ENCODE measurements at places on chromosomes 4 and X. TPM values are rescaled to one million over a fixed set of nuclear protein-coding genes. Genes with fewer than 3 reads are reported as not detected.

CXorf65 gene
- total RNA-seq = not detected

XAGE2 gene
- not detected for total RNA-seq

NAAA gene
- total RNA-seq = 20.1 TPM

TLR1 gene
- total RNA-seq = 6.5 TPM

TLL1 gene
- total RNA-seq = 2.2 TPM

GAGE13 gene
- not detected for total RNA-seq

SOX3 gene
- not detected for total RNA-seq

MGAT4D gene
- not detected for total RNA-seq

BEX4 gene
- 20.6 TPM for total RNA-seq

CYSLTR1 gene
- not detected for total RNA-seq

PAGE4 gene
- total RNA-seq = not detected

DNA sequence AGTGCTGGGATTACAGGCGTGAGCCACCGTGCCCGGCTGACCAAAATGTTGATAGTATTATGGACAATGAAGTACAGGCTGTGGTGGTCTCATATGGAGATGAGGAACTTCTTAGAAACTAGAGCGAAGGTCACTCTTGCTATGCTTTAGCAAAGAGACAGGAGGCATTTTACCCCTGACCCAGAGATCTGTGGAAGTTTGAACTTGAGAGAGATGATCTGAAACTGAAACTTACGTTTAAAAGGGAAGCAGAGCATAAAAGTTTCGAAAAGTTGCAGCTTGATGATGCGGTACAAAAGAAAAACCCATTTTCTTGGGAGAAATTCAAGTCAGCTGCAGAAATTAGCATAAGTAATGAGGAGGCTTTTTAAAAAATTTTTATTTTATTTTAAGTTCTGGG, 8.5 kb upstream of the CTAG2 start:
- no peak for DNase-seq

- no peak for DNase-seq
These were observed 27.7 kb downstream of the PDGFRA start for GRCh38 chr4:54256491-54257486.

DNA sequence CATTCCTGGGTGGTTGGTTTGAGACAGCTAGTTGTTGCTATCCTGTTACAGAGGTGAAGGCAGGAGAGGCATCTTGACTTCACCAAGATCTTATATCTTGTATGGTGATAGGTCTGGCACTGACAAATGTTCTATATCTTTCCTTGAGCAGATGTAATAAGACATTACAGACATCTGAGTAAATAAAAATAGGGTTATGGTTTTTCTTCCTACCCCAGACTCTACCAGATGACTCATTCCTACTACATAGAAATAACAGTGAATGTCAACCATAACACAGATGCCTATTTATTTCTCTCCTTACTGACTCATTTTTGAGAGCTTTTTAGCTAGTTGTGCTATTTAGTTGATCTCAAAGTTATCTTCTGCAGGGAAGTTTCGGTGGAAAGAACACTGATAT, 21.9 kb downstream of the HNRNPH2 start:
- DNase-seq = no peak

- no peak for DNase-seq
These were observed 52.7 kb downstream of the NPY1R start for GRCh38 chr4:163279713-163280112.

- DNase-seq = no peak
These were observed 543.9 kb upstream of the MAGEB2 start for GRCh38 chrX:29671421-29671820.

DNA sequence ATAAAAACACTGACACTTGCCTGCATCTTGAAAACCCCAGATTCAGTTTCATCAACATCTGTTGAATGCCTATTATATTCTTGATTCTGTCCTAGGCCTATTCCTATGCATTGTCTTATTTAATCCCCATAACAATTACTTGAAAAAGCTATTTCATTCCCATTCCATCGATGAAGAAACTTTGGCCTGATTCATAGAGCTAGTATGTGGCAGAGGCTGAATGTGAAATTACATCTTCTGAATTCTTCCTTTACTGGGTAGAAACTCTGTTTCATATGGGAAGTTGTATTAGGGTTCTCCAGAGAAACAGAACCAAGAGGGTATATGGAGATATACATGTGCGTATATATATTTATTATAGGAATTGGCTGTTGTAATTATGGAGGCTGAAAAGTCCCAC, 35.0 kb upstream of the SLC4A4 start:
- DNase-seq = no peak

GRCh38 chrX:12412561-12412960, 274.3 kb downstream of the FRMPD4 start:
- no peak for DNase-seq

GRCh38 chrX:110310000-110310790, 7.7 kb downstream of the AMMECR1 start:
- no peak for DNase-seq

DNA sequence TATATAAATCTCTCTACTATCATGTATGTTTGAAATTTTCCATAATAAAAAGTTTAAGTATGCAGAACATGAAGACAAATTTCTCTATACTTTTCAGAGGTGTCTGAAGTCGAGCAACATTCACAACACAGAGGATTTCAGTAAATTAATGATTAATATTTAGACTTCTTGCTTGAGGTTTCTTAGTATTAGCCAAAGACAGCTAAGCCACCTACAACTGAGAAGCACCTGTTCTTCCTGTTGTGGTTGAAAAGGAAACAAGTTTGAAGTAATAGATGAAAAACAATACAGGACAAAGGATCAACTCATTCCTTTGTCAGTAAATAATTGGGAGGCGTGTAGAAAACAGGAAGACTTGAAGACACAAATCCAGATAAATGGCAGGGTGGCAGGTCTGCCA, 21.1 kb downstream of the SCML1 start:
- no peak for DNase-seq

- peak; percentile 27 for DNase-seq
These were observed 128.7 kb upstream of the GALNT7 start for GRCh38 chr4:173039617-173040577.

GRCh38 chrX:50799531-50799961, 14.4 kb downstream of the SHROOM4 start:
- peak; percentile 27 for DNase-seq

DNA sequence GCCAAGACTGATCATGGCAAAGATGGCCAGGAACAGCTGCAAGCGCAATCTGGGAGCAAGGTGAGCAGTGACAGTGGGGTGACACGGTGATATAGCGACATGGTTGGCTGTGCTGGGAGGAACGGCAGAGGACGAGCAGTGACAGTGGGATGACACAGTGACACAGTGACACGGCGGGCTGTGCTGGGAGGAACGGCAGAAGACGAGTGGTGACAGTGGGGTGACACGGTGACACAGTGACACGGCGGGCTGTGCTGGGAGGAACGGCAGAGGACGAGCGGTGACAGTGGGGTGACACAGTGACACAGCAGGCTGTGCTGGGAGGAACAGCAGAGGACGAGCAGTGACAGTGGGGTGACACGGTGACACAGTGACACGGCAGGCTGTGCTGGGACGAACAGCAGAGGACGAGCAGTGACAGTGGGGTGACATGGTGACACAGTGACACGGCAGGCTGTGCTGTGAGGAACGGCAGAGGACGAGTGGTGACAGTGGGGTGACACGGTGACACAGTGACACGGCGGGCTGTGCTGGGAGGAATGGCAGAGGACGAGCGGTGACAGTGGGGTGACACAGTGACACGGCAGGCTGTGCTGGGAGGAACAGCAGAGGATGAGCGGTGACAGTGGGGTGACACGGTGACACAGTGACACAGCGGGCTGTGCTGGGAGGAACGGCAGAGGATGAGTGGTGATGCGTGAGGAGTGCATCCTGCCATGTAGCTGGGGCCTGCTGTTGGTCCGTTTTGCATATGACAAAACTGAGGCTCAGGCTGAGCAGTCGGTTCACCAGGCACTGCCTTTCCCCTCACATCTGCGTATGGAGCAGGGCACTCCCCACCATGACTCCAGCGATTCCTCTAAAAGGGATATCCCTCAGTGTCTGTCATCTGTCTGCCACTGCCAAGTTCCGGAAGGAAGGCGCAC, 36.0 kb upstream of the MXD4 start:
- DNase-seq = no peak

DNA sequence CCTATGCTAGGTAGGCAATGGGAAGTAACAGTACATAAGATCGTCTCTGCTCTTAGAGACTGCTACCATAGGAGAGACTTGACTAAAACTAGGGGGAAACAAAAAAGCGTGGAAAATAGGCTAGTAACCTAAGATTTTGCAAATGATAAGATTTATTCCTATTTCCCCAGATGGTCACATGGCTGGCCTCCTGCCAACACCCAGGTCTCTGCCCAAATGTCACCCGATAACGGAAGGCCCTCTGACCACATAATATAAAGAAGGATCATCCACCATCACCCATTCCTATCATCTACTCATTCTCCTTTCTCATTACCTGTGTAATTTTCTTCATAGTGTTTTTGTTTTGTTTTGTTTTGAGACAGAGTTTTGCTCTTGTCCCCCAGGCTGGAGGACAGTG, 4.7 kb downstream of the LAMP2 start:
- DNase-seq = no peak

- DNase-seq = peak; percentile 91
These were observed 367.6 kb downstream of the ARHGAP24 start for GRCh38 chr4:85842540-85842939.

DNA sequence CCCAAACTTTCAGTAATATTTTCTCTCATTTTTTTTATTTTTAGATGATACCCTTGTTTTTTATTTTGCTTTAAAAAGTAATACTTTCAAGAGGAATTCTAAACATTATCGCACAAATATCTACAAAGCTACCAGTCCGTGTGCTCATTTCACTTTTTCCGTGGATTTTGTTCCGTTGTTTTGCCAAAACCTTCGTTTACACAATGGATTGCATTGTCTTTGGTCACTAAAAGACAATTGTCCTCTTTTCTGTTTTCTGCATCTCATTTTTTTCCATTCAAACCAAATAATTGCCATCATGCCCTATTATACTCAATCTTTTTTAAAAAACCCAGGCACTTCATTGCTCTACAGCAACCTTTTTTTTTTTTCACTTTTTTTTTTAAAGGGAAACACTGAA, 214.9 kb downstream of the CXXC4 start:
- no peak for DNase-seq

- peak; percentile 73 for DNase-seq
These were observed 623.8 kb upstream of the DIPK2B start for GRCh38 chrX:45824471-45824870.

DNA sequence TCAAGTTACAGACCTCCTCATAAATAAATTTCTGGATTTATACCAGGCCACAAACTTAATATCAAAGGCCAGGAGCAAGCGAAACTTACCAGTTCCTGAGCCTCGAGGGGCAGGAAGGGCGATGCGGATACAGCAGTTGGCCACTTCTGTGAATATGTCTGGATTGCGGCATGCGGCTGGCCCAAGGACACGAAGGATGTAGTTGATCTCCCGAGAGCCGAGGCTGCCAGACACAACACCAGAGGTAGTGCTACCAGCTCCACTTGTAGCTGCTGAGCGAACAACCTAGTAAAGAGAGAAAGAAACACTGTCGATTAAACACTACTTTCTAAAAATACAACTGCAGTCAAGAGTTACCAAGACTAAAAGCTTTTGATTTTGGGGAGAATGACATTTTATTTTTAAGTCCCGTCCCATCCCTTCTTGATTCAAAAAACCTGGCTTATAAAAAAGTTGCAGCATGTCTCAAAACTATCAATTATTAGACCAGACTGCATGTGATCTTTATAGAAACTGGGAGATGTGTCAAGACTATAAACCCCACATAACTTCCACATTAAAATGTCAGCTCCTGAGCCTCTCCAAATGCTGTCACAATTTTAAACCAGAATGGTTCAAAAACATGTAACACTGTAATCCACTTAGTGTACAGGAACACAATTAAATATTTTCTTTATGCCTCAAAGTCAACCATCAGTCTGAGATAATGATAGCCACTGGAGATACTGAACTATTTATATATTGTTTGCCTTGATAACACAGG, 105.6 kb downstream of the HUWE1 start:
- DNase-seq = no peak

- no peak for DNase-seq
These were observed 25.6 kb downstream of the PNMA6E start for GRCh38 chrX:153375571-153375970.

- DNase-seq = no peak
These were observed 13.2 kb downstream of the RTL8B start for GRCh38 chrX:135009057-135009610.

DNA sequence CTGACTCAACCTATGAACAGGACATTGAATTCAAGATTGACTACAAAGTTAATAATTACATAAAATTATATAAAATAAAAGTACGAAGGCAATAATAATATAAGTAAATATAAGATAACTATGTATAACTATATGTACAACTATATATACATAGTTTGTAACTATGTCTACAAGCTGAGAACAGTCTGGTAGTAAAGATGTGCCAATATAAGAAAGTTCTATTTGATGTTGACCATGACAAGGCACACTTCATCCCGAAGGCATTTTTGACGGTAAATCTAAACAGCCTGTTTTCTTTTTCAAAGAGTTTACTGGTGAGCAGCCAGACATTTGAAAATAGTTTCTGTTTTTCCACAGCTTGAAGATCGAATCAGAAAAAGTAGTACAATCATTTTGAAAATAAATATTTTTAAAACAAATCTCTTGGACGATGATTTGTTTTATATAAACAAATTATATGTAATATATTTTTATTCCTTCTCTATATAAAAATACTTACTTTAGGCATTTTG, 112.9 kb downstream of the CEP44 start:
- no peak for DNase-seq

- DNase-seq = no peak
These were observed 20.4 kb downstream of the EREG start for GRCh38 chr4:74385386-74385785.

- DNase-seq = peak; percentile 74
These were observed 104.1 kb downstream of the ZAR1 start for GRCh38 chr4:48594180-48594579.

Data from pulmonary artery endothelial cell (primary cell).